ENCODE measurements at places on chromosomes 16 and 17. TPM values are rescaled to one million over a fixed set of nuclear protein-coding genes. Genes with fewer than 3 reads are reported as not detected.
A peak's percentile ranks its signal among the peaks of the same experiment; 100 is the strongest.

- no peaks in the 10 kb centered on the region for H3K36me3 ChIP-seq
- H3K27me3 ChIP-seq, result no peaks in the 10 kb centered on the region
- no peaks in the 10 kb centered on the region for H3K4me1 ChIP-seq
- no peak overlapping the region for H3K4me3 ChIP-seq
- no peak overlapping the region for H3K27ac ChIP-seq
- DNase-seq, result no peak
These were observed 317.5 kb downstream of the TOX3 start for GRCh38 chr16:52229471-52229870.

GRCh38 chr17:39746145-39746461, 8.4 kb downstream of the GRB7 start:
- H3K4me3 ChIP-seq, result peak overlapping the region; percentile 22
- H3K4me1 ChIP-seq, result no peaks in the 10 kb centered on the region
- no peak overlapping the region for H3K27ac ChIP-seq

DNA sequence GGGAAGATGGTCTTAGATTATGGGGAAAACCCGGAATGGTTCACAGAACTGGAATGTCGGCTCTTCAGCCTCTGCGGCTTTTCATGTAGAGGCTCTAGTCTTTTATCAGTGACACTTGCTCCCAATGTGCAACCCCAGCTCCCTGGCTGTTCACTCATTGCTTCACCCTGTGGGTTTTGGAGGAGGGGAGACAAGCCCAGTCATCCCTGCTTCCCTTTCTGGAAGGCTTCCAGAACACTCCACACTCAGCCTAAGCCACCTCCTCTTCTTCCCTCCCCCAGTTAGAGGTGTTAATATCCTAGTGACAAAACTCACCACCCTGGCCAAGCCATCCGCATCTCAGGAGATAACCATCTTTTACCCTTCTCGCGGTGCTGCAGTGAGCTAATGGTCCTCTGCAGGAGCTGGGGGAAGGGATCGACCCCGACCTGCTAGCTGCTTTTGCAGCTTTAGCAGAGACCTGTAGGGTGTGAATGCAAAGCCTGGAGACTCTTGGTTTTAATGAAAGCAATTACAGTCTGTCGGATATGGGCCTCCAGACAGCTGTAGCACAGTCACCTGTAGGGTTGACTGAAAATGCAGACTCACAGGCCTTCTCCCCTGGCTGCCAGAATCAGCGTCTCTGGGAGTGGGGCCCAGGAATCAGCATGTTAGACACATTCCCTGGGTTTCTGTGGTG, 24.3 kb upstream of the LASP1NB start:
- no peak overlapping the region for H3K27ac ChIP-seq
- H3K4me1 ChIP-seq, result peaks cover 12% of the 10 kb centered on the region
- H3K27me3 ChIP-seq, result no peaks in the 10 kb centered on the region
- no peak overlapping the region for H3K4me3 ChIP-seq
- no peaks in the 10 kb centered on the region for H3K36me3 ChIP-seq

DNA sequence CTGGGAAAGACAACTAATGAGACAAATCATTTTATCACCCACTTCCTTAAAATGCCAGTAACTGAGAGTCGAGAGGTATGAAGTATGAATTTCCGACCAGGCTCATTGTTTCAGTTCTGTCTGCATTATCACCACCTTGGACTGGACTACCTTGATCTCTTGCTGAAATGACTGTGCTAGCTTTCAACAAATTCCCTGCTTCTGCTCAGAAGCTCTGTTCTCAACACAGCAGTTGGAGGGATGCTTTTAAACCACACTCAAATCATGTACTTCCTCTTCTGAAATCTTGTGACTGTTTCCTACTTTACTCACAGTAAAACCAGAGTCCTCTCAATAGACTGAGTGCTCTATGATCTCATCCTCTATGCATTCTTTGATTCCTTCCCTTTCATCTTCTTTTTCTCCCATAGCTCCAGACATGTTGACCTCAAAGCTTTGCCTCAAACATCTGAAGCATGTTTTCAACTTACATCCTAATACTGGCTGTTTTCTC, 195.8 kb downstream of the KCNJ2 start:
- no peak for DNase-seq
- no peaks in the 10 kb centered on the region for H3K27me3 ChIP-seq
- no peaks in the 10 kb centered on the region for H3K36me3 ChIP-seq
- no peak overlapping the region for H3K4me3 ChIP-seq
- H3K4me1 ChIP-seq, result no peaks in the 10 kb centered on the region
- H3K27ac ChIP-seq, result no peak overlapping the region

- H3K4me1 ChIP-seq, result peaks cover 3% of the 10 kb centered on the region
- no peaks in the 10 kb centered on the region for H3K36me3 ChIP-seq
- H3K27me3 ChIP-seq, result peaks cover 5% of the 10 kb centered on the region
- no peak overlapping the region for H3K27ac ChIP-seq
- H3K4me3 ChIP-seq, result no peak overlapping the region
These were observed 5.0 kb upstream of the FOXF1 start for GRCh38 chr16:86505185-86505898.

DNA sequence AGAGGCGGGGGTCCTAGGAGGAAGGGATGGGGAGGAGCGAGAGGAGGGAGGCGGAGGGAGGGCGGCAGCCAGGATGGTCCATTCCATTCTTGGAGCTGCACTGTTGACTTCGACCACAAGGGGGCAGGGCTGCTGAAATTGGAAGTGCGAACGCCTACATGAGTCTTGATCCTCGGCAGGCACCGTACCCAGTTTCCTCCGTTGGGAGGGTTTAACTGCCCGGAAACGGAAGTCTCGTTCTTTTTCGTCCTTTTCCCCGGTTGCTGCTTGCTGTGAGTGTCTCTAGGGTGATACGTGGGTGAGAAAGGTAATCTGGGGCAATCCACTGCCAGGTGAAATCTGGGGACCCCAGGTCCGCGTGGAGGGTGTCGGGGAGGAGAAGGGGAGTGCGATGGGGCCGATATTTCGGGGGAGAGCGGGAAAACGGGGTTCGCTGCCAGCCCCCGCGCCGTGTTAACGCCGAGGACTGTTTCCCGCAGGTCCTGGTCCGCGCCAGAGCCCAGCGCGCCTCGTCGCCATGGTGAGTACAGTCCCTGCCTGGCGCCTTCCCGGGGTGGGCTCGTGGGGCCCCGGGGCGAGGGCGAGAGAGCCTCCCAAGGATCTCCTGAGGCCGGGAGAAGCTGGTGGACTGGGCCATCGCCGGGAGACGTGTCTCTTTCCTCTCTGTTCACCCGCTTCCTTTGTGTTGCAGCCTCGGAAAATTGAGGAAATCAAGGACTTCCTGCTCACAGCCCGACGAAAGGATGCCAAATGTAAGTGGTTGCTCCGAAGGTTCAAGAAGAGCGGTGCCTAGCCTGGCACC, at the start of gene RPL38:
Gene RPL38 (plus strand): TSS at position 240 of the 802 bp plus-strand sequence. CDS start 278 bp downstream, at position 518.
- no peak within 1 kb of the TSS for H3K27ac ChIP-seq
- peaks cover 6% of the 10 kb centered on the region for H3K4me1 ChIP-seq
- H3K4me3 ChIP-seq, result peak within 1 kb of the TSS; percentile 84
- H3K36me3 ChIP-seq, result no peaks in the 10 kb centered on the region

DNA sequence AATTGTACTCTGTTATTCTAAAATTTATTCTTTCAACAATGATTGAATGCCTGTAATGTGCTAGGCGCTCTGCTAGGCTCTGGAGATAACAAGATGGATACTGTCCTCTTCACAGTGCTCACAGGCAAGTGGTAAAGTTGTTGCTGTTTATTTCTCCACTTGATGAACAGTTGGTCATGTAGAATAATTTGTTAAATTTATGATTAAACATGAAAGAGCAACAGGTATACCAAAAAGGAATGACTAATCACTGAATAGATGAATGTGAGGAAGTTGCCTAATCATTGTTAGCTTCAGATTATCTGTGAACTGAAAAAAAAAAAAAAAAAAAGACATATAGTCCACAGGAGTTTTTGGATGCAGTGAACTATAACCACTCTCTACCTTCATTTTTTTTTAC, 62.3 kb downstream of the NFATC3 start:
- no peaks in the 10 kb centered on the region for H3K4me1 ChIP-seq
- no peak overlapping the region for H3K27ac ChIP-seq
- H3K4me3 ChIP-seq, result no peak overlapping the region
- H3K36me3 ChIP-seq, result no peaks in the 10 kb centered on the region
- DNase-seq, result no peak
- no peaks in the 10 kb centered on the region for H3K27me3 ChIP-seq

GRCh38 chr16:22126037-22126558, 33.8 kb downstream of the VWA3A start:
- DNase-seq, result no peak
- H3K36me3 ChIP-seq, result no peaks in the 10 kb centered on the region
- no peaks in the 10 kb centered on the region for H3K27me3 ChIP-seq
- H3K4me3 ChIP-seq, result no peak overlapping the region

DNA sequence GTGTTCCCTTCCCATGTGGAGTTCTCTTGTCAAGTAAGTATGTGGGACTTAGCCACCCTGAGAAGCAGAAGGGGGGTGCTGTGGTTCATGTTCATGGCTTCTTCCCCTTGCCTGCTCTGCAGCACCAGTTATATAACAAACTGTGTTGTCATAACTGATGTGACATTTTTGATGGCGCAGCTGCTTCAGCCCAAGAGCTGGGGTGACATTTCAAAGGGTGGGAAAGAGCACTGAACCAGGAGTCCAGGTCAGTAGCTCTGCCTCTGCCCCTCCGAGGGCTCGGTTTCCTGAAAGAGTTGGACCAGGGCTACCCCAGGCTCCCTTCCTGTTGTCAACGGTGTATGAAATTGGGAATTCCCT, 7.4 kb downstream of the GNAO1 start:
- no peak overlapping the region for H3K4me3 ChIP-seq
- H3K4me1 ChIP-seq, result peaks cover 5% of the 10 kb centered on the region
- no peaks in the 10 kb centered on the region for H3K36me3 ChIP-seq
- H3K27ac ChIP-seq, result no peak overlapping the region

DNA sequence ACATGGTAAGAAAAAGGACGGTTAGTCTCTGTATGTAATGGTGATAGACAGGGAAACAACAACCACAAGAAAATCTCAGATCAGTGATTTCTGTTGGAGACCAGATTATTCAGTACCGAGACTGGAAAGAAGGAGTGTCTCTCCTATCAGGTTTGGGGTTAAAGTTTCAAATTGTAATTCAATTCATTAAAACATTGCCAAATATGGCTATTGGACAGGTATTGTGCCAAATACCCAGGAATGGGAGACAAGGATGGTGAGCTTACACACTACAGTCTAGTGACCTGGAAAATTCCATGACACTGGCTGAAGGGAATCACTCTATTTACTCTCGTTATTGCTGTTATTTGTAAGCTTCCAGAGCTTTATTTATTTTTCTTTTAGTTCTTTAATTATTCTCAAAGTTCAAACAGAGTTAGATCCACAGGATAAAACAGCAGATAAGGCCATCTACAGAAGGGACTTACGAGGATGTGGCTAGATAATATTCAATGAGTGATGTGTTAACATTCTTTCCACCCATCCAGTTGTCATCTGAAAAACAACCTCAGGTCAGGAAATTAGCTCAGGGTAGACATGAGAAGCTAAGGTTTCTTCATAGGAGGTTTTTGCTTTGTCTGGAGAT, 25.1 kb upstream of the MMD start:
- no peak overlapping the region for H3K4me3 ChIP-seq
- no peak overlapping the region for H3K27ac ChIP-seq
- no peaks in the 10 kb centered on the region for H3K27me3 ChIP-seq
- H3K4me1 ChIP-seq, result no peaks in the 10 kb centered on the region

DNA sequence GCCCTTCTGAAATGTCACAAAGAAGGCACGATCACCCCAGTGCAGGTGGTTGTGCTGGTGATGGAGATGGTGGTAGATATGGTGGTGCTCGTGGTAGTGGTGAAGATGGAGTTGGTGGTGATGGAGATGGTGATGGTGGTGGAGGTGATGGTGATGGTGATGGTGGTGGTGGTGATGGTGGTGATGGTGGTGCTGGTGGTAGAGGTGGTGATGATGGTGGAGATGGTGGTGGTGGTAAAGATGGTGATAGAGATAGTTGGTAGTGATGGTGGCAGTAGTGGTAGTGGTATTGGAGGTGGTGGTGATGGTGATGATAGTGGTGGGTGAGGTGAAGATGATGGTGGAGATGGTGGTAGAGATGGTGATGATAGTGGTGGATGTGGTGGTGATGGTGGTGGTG, 88.1 kb upstream of the SALL1 start:
- DNase-seq, result no peak
- H3K4me3 ChIP-seq, result no peak overlapping the region
- H3K27ac ChIP-seq, result no peak overlapping the region
- no peaks in the 10 kb centered on the region for H3K27me3 ChIP-seq

GRCh38 chr17:59533694-59534093, 31.7 kb upstream of the DHX40 start:
- no peak overlapping the region for H3K27ac ChIP-seq
- H3K27me3 ChIP-seq, result no peaks in the 10 kb centered on the region
- DNase-seq, result no peak
- H3K4me1 ChIP-seq, result no peaks in the 10 kb centered on the region
- no peaks in the 10 kb centered on the region for H3K36me3 ChIP-seq

DNA sequence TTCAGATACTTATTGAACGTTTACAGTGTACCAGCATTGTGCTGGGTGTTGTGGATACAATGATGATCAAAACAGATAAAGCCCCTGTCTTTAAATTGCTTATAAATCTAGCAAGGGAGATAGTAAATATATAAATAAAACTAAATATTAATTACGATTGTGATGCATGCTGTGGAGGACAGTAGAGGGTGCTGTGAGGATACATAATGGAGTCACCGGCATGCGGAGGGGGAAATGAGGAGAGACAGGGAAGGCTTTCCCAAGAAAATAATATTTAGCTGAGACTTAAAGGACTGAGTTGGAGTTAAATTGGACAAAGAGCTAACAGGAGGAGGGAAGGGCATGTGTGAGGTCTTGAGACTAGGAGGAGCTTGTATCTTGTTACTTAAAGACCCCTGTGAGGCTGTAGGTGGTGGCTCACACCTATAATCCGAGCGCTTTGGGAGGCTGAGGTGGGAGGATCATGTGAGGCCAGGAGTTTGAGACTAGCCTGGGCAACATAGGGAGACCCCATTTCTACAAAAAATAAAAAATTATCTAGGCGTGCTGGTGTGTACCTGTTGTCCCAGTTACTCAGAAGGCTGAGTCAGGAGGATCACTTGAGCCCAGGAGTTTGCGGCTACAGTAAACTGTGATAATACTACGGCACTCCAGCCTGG, 2.4 kb downstream of the DHRS7B start:
- DNase-seq, result no peak
- no peak overlapping the region for H3K27ac ChIP-seq
- H3K36me3 ChIP-seq, result no peaks in the 10 kb centered on the region
- no peak overlapping the region for H3K4me3 ChIP-seq
- H3K27me3 ChIP-seq, result no peaks in the 10 kb centered on the region

GRCh38 chr16:30934827-30935557, 11.6 kb downstream of the FBXL19 start:
- no peaks in the 10 kb centered on the region for H3K36me3 ChIP-seq
- no peak overlapping the region for H3K27ac ChIP-seq
- no peaks in the 10 kb centered on the region for H3K27me3 ChIP-seq
- no peak overlapping the region for H3K4me3 ChIP-seq

- H3K4me1 ChIP-seq, result peaks cover under 1% of the 10 kb centered on the region
- no peak overlapping the region for H3K4me3 ChIP-seq
- H3K27me3 ChIP-seq, result no peaks in the 10 kb centered on the region
- no peaks in the 10 kb centered on the region for H3K36me3 ChIP-seq
- no peak overlapping the region for H3K27ac ChIP-seq
These were observed 32.8 kb downstream of the FBXO31 start for GRCh38 chr16:87350681-87351319.

TRPV3 gene
- total RNA-seq, result 0.12 TPM

FAM222B gene
- 19.8 TPM for total RNA-seq

TAT gene
- total RNA-seq, result 0.35 TPM

CTRL gene
- total RNA-seq, result 1.5 TPM

FSCN2 gene
- 2.7 TPM for total RNA-seq

TBX6 gene
- total RNA-seq, result 1.5 TPM

MGAT5B gene
- 0.92 TPM for total RNA-seq

OR3A1 gene
- total RNA-seq, result 0.20 TPM

CCDC78 gene
- total RNA-seq, result not detected

MT2A gene
- 136 TPM for total RNA-seq

MYH13 gene
- total RNA-seq, result not detected

GGT6 gene
- total RNA-seq, result 31.5 TPM

KLHL10 gene
- total RNA-seq, result 0.17 TPM

USP10 gene
- 71.4 TPM for total RNA-seq

MSLN gene
- total RNA-seq, result 28.0 TPM

KRTAP4-4 gene
- total RNA-seq, result not detected

ZPBP2 gene
- total RNA-seq, result not detected
